Muscle of arm (tissue), 14 donors: ENCODE measurements at places on chromosomes 2 and 18.

GRCh38 chr2:96344011-96344410 is 8.4 kb downstream of the NCAPH start:
- no peak for DNase-seq

- DNase-seq, result peak; percentile 14
Measured at GRCh38 chr2:191197096-191197495, 46.3 kb upstream of the STAT4 start.

GRCh38 chr2:56077359-56077915 is 106.4 kb upstream of the CCDC85A start:
- DNase-seq, result no peak

GRCh38 chr2:133974353-133974752 is 279.5 kb upstream of the MGAT5 start:
- no peak for DNase-seq

GRCh38 chr2:170276925-170277629 is 99.1 kb downstream of the MYO3B start:
- no peak for DNase-seq

DNA sequence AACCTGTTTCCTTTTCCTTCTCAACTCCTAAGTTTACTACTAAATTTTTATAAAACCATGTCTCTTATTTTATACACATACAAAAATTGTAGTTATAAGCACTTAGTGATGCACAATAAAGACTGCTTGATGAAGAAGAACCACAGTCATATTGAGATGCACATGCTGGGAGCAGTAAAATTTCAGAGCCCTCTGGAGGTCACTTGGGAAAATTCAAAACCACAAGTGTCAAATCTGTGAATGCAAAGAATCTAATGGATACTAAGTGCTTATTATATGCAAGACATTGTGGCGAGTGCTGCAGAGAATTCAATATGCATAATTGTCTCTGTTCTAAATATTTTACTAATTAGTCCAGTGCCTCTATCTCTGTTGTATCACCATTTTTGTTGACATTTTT is 180.5 kb downstream of the VWC2L start:
- no peak for DNase-seq

DNA sequence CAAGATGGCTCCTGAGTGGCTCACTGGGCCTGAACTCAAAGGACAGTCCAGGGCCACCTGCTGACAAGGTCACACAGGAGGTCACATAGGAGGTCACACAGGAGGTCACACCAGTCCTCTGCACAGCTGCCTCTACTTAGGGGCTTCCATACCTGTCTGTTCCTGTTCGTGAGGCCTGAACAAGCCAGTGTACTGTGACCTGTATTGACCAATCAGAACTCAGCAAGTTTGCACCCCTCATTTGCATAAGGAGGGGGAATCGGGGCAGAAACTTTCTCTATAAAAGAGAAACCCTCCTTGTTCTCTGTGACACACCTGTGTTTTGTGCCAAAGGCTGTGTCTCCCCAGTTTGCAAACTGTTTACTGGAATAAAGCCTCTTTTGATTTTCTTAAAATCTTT is 478.9 kb downstream of the EIPR1 start:
- DNase-seq, result no peak

- DNase-seq, result peak; percentile 68
Measured at GRCh38 chr2:55364189-55365055, 55.2 kb downstream of the CCDC88A start.
